ENCODE measurements at places on chromosomes 6 and 20.

DNA sequence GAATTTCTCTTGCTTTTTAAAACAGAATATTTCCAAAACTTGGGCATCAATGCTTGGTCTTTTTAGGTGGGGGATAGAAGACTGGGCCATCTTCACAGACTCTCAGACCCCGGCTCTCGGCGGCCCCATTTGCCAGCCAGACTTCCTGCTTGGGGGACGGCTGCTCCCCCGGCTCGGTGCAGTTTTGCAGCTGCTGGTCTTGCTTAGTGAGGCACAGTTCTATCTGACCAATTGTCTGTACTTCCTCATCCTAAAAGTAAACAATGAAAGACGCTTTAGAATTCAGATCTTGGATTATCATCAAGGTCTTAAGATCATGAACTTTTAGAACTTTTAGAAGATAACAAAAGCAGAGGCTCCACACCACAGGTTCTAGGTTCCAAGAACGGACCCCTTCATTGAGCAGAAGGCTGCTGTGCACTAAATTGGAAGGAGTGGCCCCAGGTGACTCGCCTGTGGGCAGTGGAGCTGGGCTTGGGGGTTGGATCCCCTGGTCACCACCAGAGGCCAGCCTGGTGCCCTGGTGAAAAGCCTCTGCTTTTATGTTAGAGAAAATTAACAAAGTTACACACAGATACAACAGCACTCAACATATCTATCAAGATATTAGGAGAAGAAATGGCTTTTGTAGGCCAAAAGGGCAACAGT, 26.7 kb downstream of the RNASET2 start:
- no peak for DNase-seq

DNA sequence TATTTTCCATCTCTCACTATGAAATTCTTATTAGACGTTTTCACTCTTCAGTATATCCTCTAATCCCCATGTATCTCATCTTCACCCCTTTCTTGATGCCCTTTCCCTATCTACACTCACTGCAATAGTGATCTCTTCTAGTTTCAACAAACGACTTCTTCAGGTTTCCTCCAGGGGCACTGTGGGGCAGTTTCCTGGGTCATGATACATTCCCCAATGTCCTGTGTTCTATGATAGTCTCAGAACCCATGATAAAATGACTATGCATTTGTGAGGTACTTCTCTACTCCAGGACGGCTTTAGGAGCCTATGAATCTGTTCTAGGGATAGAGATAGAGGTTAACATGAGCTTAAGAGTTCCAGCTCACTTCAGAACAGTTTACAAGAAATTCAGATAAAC, 183.3 kb downstream of the FOXC1 start:
- no peak for DNase-seq

DNA sequence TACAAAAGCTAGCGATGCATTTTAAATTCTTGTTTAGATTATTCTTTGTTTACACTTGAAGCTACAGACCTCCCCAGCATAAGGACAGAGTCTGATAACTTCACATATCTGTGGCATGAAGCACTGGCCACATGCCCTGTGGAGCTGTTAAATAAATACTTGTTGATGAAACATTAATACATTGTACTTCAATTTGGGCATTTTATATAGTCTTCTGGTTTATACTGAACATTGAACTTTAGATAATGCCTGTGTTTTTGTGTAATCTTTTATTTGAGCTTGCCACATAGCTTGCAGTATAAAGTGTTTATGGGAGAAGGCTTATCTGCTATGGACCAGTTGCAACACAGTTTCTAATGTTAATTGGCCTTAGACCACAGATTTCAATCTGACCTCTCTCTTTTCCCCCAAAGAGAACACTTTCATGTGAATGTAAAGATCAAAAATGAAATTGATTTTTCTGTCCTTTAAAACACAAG, 48.2 kb downstream of the FRK start:
- peak; percentile 32 for DNase-seq

GRCh38 chr20:56922497-56922896, 293.4 kb downstream of the TFAP2C start:
- DNase-seq: no peak

- no peak for DNase-seq
Observed at GRCh38 chr20:24816907-24817306, 132.2 kb upstream of the CST7 start.

DNA sequence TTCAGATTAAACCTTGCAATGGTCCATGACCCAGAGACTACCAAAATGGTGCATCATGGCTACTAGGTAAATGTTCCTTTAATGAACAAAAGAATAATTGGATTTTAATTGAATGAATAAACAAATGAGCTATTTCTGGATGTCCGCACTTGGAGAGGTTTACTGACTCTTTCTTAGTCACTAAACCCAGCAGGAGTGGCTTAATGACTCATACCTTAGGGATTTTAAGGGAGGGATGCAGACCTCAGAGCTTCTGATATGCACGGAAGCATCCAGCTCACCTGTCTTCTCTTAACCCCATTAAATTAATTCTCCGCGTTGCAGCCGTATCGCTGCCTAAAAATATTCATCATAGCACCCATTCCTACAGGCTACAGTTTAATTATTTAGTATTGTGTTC, 970.0 kb upstream of the SLC35B3 start:
- no peak for DNase-seq

- DNase-seq: peak; percentile 55
Observed at GRCh38 chr6:41625442-41625841, 12.8 kb upstream of the MDFI start.

DNA sequence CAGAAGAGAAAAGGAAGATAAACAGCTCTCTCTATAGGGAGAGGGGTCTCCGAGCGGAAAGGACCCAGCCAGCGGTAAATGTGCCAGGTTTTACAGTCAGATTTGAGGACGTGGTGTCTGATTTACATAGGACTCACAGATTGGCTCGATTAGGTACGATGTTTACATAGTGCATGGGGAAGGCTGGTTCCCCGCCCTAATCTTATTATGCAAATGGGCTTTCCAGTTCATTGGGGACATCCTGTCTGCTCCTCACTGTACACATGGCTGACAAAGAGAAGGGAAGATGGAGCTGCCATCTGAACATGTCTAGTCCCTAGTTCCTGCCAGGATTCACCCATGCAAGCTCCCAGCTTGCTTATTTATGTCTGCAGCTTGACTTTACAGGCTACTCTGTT, 119.9 kb downstream of the RNF144B start:
- DNase-seq: no peak

GRCh38 chr6:100924534-100925227, 43.6 kb upstream of the ASCC3 start:
- no peak for DNase-seq

GRCh38 chr6:16742116-16742515, 19.1 kb downstream of the ATXN1 start:
- DNase-seq: no peak

- peak; percentile 87 for DNase-seq
Observed at GRCh38 chr6:110814102-110815014, 911 bp downstream of the CDK19 start.

- no peak for DNase-seq
Observed at GRCh38 chr6:26388014-26388413, 5.1 kb downstream of the BTN2A2 start.

- DNase-seq: peak; percentile 15
Observed at GRCh38 chr6:89830170-89830809, 610 bp downstream of the CASP8AP2 start.

DNA sequence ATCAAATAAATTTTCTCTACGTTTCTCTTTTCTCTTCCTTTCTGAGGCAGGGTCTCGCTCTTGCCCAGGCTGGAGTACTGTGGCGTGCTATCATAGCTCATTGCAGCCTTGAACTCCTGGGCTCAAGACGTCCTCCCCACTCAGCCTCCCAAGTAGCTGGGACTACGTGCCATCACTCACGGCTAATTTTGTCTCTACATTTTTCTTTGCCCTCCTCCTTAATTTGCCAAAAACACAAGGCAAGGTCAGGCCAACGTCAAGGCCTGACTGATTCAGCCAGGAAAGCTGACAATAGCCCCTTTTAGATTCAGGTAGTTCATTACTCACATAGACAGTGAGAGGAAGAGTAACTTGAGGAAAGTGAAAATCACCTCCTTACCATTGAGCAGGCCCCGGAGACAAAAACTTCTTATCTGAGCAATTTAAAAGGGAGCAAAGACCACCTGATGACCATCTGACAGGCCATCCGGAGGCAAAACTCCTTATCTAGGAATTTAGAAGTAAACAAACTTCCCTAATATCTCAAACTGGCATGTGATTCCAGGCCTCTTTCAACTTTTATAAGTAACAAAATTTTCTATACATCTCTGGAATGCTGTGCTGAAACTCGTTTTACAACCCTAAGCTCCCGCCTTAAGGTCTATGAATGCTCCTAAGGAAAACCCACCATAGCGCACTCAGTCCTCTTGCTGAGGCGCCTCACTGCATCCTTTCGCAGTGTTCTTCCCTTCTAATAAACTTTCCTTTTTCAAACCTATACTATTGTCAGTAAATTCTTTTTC, 42.1 kb upstream of the SRPK1 start:
- DNase-seq: peak; percentile 22

- DNase-seq: no peak
Observed at GRCh38 chr6:127482325-127482724, 23.1 kb upstream of the KIAA0408 start.

- DNase-seq: no peak
Observed at GRCh38 chr6:105372142-105372848, 30.6 kb downstream of the PREP start.

- DNase-seq: no peak
Observed at GRCh38 chr20:6920991-6921613, 153.6 kb downstream of the BMP2 start.

GRCh38 chr6:5338177-5338960, 77.1 kb downstream of the FARS2 start:
- DNase-seq: no peak

- DNase-seq: no peak
Observed at GRCh38 chr20:59020938-59021551, 1.8 kb downstream of the TUBB1 start.

DNA sequence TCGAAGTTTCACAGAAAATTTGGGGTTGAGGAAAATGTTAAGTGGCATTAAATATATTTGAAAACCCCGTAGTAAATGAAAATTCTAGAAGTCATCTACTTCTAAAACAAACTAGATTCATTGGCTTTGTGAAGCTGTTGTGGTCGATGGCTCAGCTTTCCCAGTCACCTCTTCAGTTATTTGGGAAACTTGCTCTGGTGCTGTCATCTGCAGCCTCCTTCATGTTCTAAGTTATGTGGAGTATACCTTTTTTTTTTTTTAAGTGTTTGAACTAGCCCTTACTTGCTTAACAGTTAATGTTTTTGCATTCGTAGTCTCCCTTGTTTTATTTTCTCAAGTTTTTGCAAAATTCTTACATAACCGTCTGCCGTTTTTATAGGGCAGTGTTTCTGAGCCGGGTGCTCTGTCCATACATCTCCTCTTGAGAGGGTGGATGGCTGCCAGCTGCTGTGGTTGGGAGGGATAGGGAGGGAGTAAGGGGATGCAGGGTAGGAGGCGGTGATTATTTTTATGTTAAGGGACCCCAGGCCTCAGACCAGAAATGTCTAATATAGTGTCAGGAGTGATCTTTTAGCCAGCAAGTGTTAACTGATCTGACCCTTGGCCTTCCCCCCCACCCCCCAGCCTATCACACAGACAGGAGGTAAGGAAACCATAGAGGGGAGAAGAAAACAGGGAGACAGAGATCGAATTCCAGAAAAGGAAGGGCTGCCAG, 7.1 kb downstream of the RREB1 start:
- DNase-seq: no peak

DNA sequence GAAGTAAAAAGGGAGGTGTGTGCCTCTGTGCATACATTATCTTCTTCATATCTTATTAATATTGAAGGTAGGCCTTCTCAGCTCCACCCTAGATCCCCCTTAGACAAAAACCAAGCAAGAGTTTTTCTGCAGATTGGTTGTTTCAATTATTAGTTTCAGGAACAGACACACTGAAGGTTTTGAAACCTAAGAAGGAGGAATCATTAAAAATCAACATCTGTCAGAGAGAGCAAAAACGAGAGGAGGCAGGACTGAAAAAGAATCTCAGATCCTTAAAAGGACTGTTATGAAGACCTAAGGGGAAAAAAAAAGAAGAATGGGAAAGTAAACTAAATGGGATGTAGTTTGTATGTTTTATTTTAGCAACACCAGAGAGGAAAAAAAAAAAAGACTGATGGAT, 560.8 kb upstream of the JAG1 start:
- DNase-seq: no peak

GRCh38 chr6:133637874-133638273, 251.0 kb upstream of the TCF21 start:
- DNase-seq: peak; percentile 20

DNA sequence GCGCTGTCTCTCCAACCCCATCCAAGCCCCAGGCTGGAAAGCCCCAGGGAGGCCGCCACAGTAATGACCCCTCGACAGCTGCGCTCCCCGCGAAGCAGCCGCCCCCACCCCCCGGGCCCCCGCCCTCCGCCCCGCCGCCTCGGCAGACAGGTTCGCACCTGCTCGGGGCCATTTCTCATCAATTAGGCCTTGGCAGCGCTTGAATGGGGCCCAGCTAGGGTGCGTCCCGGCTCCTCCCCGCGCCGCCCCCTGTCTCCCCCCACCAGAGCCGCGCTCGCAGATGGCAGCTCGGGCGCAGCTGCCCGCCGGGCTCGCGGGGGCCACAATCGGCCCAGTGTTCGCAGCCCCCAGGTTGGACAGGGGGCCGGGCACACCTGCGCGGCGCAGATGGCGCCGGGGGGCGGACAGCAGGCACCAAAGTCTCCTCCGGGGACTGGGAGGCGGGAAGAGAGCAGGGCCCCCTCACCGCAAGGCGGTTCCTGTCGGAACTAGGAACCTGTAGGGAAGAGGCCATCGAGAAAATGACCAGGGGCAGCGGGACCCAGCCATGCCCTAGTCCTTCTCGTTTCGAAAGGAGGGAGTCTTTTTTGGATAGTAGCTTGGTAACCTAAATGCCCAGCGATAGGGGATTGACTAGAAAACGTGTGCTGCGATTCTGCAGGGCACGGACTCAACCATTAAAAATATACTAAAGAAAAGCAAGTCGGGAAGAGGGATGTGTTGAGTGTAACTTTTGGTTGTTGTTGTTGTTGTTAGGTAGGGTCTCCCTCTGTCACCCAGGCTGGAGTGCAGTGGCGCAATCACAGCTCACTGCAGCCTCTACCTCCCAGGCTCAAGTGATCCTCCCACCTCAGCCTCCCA, 83.2 kb upstream of the EYA2 start:
- peak; percentile 81 for DNase-seq

DNA sequence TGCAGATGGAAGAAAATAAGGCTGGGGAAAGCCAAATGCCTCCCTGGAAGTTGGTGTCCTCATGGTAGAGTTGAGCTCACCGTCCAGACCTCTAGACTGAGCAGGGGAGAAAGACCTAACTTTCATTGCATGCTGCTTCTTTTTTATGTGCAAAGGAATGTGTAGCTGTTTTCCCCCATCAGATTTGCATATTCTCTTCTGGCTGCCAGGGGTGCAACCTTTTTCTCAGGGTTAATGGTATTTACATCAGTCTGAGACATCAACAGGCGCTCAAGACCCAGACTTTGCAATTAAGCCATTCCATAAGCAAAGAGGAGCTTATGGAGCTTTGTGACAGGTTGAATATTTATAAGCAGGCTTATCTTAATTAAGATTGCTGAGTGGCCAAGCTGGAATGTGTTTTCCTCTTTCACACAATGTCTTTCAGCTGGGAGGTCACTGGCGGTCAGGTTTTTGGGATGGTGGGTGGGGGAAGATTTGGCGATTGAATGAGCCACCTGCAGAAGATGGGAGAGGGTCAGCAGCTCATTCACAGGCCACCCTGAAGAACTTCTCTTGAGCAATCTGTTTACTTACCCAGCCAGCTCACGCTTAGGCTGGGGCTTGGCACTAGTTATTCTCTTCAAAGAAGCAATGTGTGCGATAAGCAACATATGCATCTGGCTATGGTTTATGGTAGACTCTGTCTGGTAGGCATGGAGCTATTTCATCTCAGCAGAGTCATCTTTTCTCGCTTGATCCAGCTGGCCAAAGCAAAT, 88.6 kb downstream of the SCP2D1 start:
- DNase-seq: no peak

GRCh38 chr6:15473741-15474161, 189.1 kb downstream of the DTNBP1 start:
- DNase-seq: no peak
